RPMI7951 (cell line): ENCODE measurements at places on chromosomes 7 and 10.

- DNase-seq, result no peak
Measured at GRCh38 chr10:62707810-62708209, 96.7 kb upstream of the ADO start.

- peak; percentile 95 for DNase-seq
Measured at GRCh38 chr10:110398419-110399105, 93.8 kb upstream of the SMNDC1 start.

- no peak for DNase-seq
Measured at GRCh38 chr10:90644165-90644564, 213.7 kb downstream of the HTR7 start.

- no peak for DNase-seq
Measured at GRCh38 chr10:5762531-5762930, 50.7 kb downstream of the GDI2 start.

DNA sequence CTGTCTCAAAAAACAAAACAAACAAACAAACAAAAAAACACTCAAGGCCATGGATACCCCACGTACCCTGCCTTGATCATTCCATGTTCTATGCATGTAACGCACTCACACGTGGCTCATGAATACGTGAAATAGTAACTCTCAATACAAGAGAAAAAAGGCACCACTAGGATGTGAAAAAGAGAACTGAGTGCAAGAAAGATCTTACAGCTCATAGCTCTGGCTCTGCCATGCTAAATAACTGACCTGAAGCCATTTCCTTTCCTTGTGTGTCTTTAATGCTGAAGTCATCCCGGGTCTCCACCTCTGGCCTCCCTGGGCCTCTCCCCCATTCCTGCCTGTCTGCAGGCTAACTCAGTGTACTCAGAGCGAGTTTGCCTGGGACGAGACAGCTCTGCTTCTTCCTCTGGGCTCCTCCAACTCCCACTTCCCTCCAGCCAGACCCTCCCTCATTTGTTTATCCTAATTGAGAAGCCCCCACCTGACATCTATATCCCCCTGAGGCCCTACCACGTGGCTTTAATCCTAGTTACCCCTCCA, 117.3 kb downstream of the PRPF18 start:
- DNase-seq, result peak; percentile 51

GRCh38 chr7:48515171-48515570, 343.9 kb downstream of the ABCA13 start:
- no peak for DNase-seq

DNA sequence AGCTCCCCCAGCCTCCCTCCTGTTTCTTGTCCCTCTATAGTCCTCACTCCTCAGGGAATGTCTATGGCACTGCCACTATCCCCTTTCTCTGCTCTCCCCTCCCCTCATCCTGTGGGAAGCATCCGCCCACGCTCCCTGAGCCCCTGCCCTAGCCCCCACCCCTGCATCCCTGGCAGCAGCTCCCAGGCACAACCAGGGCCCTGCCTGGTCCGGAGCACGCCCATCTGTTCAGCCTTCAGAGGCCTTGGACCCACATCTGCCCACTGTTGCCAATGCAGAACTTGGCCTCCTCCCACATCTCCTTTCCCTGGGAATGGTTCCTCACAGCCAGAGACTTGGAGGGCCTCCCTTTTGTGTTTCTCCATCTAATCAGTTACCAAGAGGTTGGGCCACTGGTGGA, 20.4 kb upstream of the TBRG4 start:
- DNase-seq, result no peak

GRCh38 chr7:106236065-106236464, 48.7 kb downstream of the NAMPT start:
- DNase-seq, result no peak

GRCh38 chr7:78635026-78635793, 818.3 kb downstream of the MAGI2 start:
- no peak for DNase-seq

DNA sequence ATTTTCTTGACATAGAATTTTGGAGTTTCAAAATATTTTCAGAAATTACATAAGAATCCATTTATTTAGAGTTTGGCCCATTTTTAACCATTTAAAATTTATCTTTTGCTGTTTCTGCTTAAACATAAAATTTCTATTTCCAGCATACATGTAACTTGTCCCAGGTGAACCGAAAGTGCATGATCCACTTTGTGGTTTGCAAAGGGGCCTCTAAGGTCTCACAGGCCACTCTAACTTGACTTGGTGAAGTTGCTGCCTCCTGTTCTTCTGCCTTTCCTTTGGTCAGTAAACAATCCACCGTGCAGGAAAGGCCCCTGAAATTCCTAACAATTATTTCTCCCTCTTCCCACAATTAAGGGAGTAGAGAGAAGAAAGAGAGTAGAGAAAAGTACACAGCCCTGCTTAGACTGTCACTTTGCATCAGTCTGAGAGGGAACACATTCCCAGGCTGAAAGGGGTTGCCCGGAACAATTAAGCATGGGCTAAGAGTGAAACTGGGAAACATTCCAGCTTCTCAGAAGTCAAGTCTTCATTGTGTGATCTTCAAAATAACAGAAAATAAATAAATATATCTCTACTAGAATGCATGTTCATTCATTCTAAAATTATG, 79.5 kb upstream of the SEMA3A start:
- DNase-seq, result peak; percentile 23

DNA sequence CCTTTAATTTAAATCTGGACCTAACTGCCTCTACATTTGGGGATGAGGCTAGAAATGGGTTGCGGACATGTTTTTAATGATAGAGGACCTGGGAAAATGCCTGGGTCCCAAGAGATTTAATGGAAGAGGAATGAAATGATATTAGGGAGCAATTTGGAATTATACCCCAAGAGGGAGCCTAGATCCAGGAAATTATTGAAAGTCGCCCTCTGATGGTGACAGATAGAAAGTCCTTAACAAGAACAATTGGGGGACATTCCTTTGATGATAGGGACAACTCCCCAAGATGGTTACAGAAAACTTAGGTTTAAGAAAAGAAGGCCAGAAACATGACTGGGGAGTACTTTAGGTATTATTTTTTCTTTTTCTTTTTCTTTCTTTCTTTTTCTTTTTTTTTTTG, 9.5 kb upstream of the TSGA13 start:
- peak; percentile 57 for DNase-seq

DNA sequence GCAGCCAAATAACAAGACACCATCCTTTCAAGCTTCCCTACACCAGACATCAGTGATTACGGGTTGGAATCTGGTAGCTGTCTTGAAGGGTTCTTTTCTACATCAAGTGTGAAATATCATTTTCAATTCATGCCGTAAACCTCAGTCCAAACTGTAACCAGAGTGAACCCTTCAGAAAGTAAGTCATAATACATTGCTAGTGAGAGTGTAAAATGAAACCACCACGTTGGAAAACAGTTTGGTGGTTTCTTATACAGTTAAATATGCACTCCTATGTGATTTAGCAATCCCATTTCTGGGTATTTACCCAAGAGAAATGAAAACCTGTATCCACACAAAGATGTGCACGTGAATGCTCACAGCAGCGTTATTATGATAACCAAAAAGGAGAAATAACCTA, 25.6 kb upstream of the ZC3HAV1L start:
- no peak for DNase-seq
